ENCODE measurements at places on chromosomes 16 and 17.

- no peak for DNase-seq
These were observed 28.7 kb downstream of the BRIP1 start for GRCh38 chr17:61834610-61835009.

- DNase-seq, result no peak
These were observed 20.7 kb upstream of the BCAR1 start for GRCh38 chr16:75272097-75272551.

GRCh38 chr16:68596266-68596665 is 48.8 kb upstream of the CDH3 start:
- DNase-seq, result no peak

DNA sequence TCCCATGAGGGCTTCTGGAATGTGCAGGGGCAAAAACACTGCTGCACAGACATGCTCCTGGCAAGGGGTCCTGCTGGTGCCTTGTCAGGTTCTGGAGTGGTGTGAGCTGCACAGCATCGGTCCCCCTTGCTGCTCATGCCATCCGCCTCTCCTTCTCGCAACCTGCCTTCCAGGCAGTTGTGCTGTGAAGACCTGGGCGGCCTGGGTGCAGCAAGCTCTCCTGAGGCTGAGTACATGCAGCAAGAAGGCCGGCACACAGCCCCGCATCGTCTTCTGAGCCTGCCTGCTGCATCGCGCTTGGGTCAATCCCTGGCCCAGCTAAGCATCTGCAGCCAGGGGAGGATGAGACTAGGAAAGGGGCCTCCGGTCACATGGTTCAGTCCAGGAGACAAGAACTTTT is 478 bp upstream of the TRPV1 start:
- DNase-seq, result no peak

DNA sequence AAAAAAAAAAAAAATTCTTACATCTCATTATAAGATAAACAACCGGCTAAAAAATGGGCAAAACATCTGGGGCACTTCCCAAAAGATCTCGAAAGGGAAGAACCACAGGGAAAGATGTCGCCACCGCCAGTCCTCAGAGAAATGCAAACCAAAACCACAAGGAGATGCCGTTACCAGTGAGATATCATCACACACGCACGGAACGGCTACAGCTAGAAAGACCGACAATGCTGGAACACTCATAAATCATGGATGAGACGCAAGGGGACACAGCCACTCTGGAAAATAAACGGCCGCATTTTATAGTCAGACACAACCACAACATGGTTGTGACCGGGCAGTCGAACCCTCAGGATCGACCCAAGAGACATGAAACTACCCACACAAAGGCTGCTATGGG is 24.5 kb downstream of the WDR45B start:
- no peak for DNase-seq

Data from osteocyte (in vitro differentiated cells).